Frontal cortex (tissue), 4 donors: ENCODE measurements at places on chromosomes 4 and X.

GRCh38 chr4:57073559-57073958 lies 36.6 kb downstream of the IGFBP7 start:
- no peak for DNase-seq

DNA sequence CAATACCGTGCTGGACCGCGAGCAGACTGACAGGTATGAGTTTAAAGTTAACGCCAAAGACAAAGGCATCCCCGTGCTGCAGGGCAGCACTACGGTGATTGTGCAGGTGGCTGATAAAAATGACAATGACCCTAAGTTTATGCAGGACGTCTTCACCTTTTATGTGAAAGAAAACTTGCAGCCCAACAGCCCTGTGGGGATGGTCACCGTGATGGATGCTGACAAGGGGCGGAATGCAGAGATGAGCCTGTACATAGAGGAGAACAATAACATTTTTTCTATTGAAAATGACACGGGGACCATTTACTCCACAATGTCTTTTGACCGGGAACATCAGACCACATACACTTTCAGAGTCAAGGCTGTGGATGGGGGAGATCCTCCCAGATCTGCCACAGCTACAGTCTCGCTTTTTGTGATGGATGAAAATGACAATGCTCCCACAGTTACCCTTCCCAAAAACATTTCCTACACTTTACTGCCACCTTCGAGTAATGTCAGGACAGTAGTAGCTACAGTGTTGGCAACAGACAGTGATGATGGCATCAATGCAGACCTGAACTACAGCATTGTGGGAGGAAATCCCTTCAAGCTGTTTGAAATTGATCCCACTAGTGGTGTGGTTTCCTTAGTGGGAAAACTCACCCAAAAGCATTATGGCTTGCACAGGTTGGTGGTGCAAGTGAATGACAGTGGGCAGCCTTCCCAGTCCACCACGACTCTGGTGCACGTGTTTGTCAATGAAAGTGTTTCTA lies 3.2 kb downstream of the PCDH7 start:
- DNase-seq = no peak

GRCh38 chrX:150036641-150037040 lies 98.3 kb upstream of the EOLA2 start:
- DNase-seq = no peak

GRCh38 chrX:65196758-65197360 lies 220.6 kb upstream of the ZC4H2 start:
- DNase-seq = no peak

GRCh38 chr4:26267087-26267486 lies 53.7 kb upstream of the RBPJ start:
- no peak for DNase-seq

DNA sequence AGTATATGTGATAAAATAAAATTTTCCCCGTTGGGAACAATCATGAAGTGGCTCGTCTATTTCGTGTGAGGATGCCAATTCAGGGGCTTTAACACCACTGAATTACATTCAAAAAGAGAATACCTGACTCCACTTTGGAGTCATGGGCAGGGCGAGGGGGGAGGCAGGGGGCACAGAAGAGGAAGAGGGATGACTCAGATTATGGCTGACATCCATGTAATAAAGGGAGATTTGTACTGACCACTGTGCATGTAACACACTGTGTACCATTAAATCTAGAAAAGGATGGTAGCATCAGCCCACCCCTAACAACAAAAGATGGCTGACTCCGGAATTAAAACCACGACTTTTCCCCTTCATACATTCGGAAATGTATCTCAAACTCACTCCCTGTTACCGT lies 1.3 kb downstream of the SLC9A7 start:
- no peak for DNase-seq

GRCh38 chr4:105068516-105068915 lies 78.2 kb upstream of the TET2 start:
- DNase-seq = no peak

- DNase-seq = no peak
Observed at GRCh38 chr4:572594-572993, 3.5 kb downstream of the TMEM271 start.

- DNase-seq = no peak
Observed at GRCh38 chr4:158446106-158446505, 75.6 kb upstream of the RXFP1 start.

DNA sequence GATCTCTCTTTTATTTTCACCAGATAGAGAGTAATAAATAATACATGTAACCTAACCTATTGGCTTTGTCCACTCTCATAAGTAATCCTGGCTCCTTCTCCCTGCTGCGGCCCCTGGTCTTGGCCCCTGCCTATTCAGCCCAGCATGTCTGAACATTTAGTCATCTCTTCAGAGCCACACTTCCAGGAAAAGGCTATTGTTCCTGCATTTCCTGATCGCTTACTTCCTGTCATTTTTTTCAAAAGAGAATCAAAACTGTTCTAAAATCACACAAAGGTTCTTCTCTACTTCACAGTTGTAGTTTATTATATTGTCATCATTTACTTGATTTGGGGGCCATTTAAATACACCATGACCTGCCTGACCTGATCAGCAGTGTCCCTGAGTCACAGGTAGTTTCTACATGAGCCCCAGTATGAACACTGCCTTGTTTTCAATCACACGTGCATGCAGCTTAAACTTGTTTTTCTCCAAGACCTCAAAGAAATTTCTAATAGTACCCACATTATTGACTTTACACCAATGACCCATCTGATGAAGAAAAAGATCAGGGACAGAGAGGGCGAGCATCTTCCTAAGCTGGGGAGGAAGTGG lies 47.4 kb upstream of the KDR start:
- DNase-seq = no peak

GRCh38 chrX:80513625-80514024 lies 93.4 kb downstream of the TENT5D start:
- DNase-seq = no peak

GRCh38 chr4:23162275-23162674 lies 469.5 kb downstream of the GBA3 start:
- DNase-seq = no peak

DNA sequence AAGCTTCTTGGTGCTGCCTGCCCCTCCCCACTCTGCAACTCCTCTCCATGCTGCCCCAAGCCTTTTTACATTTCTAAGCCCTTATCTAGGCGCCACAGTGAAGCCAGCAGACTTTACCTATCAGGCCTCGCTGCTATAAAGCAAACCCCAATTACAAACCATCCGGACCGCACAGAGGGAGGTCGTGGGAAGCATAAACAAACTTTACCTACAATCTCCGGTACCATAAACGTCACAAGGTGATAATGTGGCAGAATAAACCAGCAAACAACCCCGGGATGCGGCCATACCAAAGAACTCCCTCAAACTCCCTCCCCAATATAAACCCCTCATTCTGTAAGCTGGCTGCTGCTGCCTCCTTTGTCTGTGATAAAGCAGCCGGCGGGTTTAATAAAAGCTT lies 54.0 kb upstream of the ZCCHC13 start:
- DNase-seq = no peak

- DNase-seq = no peak
Observed at GRCh38 chr4:142815834-142816233, 30.3 kb downstream of the INPP4B start.

DNA sequence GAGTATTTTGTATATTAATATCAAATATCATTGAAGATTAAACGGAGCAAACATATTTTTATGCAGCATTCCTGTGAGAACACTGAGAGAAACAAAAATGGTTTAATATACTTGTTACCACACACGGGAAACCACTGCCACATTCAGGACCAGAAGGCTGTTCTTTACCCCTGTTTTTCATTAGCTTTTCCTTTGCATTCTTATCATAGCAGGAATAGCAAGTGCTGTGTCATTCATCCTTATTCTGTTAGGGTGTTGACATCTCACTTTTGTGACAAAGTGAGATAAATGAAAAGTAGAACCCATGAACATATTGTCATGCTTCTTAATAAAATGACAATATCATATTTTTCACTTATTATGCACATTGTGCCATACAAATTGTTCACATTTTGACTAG lies 212.4 kb upstream of the NDST4 start:
- DNase-seq = no peak
